ENCODE measurements at places on chromosomes 5 and 9. TPM values are rescaled to one million over a fixed set of nuclear protein-coding genes. Genes with fewer than 3 reads are reported as not detected.
A peak's percentile ranks its signal among the peaks of the same experiment; 100 is the strongest.

- DNase-seq: no peak
These were observed 303.0 kb upstream of the CDH9 start for GRCh38 chr5:27341342-27341741.

GRCh38 chr9:27495480-27496134 is 28.5 kb upstream of the IFNK start:
- no peak for DNase-seq

The GABRA1 gene
- polyA plus RNA-seq: not detected

DNA sequence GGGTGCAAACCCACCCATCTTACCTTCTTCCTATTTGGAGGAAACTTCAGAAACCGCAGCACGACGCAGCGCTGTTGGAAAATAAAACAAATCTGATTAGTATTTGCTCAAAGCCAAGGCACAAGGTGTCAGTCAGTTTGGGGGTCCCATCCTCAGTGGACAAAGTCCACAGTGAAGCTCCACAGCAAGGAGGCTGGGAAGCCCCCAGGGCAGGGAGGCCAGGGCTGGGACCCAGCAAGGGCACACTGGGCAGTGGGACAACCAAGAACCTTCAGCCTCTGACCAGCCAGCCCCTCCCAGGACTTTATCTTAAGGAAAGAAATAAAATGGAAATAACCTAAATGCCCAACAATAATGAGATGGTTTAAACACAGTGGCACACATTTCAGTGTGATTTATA is 11.3 kb downstream of the IPPK start:
- DNase-seq: no peak

DNA sequence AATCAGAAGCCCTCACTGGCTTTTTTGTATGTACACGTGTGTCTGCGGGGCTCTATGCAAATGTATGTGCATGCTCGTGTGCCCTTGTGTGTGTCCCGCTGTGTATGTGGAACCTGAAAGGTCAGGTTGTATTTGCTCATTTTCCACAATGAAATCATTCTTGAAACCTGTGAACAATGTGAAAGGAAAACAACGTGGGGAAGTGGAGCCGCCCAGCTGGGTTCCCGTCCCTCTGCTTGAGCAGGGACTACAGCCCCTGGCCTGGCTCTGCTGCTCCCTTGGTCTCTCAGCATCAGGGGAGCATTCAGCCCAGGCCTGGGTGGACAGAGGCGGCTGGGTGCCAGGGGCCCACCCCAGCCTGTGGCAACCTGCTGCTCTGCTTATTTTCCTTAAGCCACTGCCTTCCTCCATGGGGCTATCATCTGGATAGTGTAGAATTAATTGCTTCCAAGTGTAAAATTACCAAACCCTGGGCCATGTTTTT is 3.0 kb downstream of the ECSCR start:
- no peak for DNase-seq

DNA sequence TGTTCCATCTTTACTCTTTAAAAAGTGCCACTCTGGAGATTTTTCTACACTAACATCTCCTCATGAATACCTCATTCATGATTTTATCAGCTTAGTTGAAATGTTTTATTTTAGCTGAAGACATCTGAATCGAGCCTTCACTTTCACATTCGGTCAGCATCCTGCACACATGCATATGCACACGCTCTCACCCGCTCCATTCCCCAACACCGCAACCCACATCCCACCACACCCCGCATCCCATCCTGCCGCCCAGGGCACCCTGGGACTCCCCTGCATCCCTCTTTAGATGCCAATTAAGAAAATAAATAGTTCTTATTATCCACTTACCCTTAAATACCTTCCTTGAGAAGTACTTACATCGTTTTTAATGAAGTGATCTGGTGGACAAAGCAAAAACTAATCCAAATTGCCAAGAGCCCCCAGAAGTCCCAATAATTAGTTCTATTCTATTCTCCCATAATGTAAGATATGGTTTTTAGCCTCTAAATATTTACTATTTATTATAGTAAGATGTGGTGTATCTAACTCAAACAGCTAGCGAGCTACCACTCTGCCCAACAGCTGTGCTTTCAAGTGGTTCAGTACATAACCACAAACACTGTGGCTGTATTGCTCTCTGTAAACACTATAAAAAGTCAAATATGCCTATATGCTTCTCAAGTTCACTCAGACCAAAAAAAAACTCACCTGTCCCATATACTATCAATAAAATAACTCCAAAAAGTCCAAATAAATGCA is 38.2 kb downstream of the GZMK start:
- no peak for DNase-seq

GRCh38 chr9:136898483-136899100 is 12.3 kb downstream of the TRAF2 start:
- no peak for DNase-seq

DNA sequence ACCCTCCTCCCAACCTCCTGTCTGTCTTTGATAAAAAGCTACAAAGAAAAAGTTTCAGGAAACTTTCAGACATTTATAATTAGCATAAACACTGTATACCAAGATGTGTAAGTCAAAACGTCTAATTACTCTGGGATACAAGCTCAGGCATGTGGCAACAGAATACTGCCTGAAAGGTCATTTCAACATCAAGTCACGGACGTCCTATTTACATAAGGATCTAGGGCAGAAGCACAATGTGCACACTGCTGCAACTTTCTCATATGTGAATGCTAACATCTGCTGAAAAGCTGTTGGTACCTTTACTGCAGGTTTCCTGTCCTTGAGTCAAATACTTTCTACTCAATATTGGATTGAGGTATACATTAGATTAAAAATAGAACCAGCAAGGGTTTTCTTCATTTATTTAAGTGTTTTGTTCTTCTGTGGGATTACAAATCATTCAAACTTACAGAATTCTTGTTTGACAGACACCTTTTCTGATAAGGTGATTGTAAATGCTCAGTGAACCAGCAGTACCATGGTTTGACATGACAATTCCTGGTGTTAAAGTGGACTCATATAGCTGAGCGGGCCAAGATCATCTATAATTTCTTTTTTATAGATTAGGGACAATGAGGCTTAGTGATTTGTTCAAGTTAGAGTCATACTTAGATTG is 36.8 kb downstream of the ELL2 start:
- peak; percentile 60 for DNase-seq

GRCh38 chr5:162047279-162047678 is 20.3 kb upstream of the GABRG2 start:
- DNase-seq: no peak

GRCh38 chr9:121581786-121582600 is 69.4 kb upstream of the DAB2IP start:
- no peak for DNase-seq

GRCh38 chr9:99567436-99567835 is 254.2 kb upstream of the NR4A3 start:
- no peak for DNase-seq

The FBXL17 gene
- 3.9 TPM for polyA plus RNA-seq

The SLC45A2 gene
- 0.07 TPM for polyA plus RNA-seq

The DMGDH gene
- not detected for polyA plus RNA-seq

The SLC36A3 gene
- not detected for polyA plus RNA-seq

GRCh38 chr5:1907616-1908015 is 24.9 kb upstream of the IRX4 start:
- DNase-seq: no peak

DNA sequence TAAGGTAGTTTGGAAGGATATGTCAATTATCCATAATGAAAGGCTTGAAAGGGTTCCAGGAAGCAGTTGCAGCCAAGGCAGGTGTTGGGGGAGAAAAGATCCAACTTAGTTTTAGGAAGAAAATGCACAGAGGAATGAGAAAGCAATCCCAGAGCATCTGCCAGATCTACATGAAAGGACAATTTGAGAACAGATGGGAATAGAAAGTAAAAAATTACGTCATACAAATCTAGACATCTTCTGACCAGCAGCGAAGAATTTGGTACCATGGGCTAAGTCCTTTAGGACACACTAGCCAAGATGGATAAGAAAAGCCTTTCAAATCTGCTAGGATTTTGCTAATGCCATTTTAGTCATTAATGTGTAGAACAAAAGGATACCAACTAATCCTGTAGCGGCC is 244.1 kb upstream of the PRR16 start:
- DNase-seq: no peak

DNA sequence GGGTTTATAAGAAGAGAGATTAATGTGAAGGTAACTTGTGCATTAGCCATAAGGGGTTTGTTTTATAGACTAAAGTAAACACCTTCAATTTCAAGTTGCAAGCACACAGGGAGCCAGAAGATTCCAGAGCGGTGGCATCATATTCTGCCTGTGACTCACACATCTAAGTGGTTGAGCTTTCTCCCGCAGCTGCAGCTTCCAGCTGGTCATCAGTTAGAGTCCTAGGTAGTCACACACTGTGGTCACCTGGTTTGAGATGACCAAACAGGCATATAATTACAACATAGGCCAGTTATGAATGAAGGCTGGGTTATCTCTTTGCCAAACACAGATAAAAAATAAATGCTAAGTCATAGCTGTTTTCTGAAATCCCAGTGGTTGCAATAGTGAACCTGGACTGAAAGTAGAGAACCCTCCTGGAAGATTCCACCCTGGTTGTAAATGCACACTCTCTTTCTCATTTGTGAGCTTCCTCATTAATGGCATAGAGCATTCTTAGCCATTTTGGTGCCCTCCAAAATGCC is 171.3 kb downstream of the GDNF start:
- peak; percentile 100 for DNase-seq

GRCh38 chr5:53249529-53250200 is 140.1 kb upstream of the MOCS2 start:
- peak; percentile 98 for DNase-seq

The SCGB3A2 gene
- not detected for polyA plus RNA-seq

- no peak for DNase-seq
These were observed 2.0 kb downstream of the SEMA6A start for GRCh38 chr5:116572350-116573278.

- no peak for DNase-seq
These were observed 21.0 kb downstream of the C1QTNF2 start for GRCh38 chr5:160349249-160349934.

The KCNT1 gene
- polyA plus RNA-seq: not detected

The SYNPO gene
- polyA plus RNA-seq: 22.6 TPM

DNA sequence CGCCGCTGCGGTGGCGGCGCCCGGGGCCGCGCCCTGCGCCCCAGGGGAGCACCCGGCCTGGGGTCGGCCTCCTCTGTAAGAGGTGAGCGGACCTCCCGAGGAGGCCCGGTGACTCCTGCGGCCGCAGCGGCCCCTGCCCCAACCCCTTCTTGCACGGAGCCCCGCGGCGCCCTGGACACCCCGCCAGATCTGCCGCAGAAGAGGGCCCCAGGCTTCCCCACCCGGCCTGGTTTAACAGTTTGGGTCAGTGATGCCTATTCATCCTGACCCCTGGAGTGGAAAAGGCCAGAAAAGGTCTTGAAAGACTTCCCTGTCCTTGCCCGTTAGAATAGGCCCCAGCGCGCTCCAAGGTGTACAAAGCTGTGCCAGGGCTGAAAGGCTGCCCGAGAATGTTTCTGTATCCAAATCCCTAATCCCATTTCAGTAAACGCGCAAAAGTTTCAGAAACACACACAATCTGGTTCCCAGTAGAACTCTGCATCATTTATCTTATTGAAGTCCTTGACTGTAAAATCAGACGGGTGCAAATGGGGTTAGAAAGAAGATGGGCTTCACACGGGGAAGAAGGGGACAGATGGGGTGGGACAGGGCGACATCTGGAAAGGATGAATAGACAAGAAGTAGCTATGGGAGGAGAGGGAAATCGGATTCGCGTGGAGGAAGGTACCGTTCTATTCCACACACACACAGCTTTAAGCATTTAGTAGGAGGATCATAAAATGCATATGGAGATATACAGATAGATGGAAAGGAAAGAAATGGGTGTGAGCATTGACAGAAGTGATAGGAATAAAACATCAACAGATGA is 1.1 kb upstream of the SSBP2 start:
- DNase-seq: no peak

Data from IMR-90 (cell line).